ENCODE measurements at places on chromosomes 12 and 14.

GRCh38 chr12:77609016-77609415 lies 221.7 kb upstream of the NAV3 start:
- DNase-seq: no peak

DNA sequence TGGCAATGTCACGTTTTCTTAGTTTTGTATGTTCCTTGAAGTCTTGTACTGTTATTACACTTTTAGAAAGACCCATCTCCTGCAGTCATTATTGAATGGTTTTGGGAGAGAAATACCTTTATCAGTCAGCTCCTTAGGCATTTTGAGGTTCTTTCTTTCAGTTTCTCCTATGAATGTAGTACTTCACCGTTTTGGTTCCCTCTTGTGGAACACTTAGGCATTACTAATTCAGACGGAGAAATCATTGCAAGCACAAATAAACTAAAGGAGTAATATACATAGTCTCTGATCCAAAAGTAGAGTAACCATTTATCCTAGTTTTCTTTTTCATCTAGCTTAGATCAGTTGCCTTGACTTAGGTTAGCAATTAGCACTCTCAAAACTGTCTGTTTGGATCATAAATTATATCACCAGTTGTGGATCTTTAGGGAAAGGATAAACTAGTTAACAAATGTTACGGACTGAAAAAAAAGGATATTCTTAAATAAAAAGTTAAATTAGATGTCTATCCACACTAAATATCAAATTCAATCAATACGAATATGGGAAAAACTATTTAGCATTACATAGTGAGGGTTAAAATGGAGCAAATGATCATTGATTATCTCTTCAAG lies 1538.3 kb upstream of the SEL1L start:
- no peak for DNase-seq

DNA sequence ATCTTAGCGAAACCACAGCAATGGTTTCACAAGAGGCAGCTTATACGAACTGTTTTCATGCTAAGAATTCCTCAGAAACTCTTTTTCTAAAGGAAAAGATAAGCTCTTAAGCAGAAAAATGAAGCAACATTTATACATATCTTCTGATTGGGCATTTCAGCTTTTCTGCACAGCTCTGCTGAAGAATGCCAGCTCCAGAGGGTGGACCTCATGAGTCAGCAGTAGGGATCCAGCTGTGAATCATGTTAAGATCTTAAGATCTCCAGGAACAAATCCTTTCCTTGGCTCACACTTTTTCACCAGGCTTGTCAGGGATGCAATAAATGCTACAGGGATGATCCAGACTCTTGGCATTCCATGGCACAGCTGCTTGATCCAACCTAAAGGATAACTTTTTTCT lies 477.1 kb upstream of the CCDC196 start:
- DNase-seq: no peak

DNA sequence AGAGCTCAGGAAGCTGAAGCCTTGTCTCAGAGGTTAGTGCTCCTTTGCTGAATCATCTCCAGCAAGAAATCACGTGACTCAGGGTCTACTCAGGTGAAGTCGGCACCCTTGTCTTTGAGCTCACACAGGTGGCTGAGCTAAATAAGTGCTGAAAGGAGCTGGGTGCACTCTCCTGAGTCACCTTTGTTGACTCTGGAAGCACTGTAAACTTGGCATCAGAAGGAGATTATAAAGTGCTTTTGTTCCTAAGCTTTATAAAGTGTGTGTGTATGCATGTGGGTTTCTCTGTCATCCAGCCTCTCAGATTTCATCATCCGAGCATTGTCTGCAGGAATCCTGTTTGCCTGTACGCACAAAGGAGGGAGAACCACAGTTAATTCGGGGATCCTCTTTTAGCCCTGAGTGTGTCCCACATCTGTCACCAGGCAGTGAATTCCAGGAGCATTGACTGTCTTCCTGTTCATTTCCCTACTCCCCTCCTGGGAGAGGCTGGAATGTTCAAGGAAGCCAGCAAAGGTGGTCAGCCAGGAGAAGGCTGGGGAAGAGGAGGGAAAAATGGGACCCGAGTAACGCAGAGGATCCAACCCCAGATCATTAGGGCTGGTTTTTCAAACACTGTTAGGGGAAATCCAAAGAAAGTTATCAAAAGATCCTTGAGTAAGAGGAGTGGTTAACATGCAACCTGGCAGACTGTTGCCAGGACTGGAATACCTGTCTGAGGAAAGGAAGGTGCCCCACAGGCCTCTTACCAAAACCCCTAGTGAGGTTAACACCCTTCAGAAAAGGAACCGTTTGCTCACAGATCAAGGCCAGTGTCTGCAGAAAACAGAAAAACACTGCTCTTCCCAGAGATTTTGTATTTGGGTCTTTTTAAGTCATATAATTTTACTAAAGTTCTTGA lies 157.5 kb upstream of the HIF1A start:
- DNase-seq: no peak

GRCh38 chr14:64736271-64737169 lies 32.3 kb downstream of the PLEKHG3 start:
- DNase-seq: no peak

DNA sequence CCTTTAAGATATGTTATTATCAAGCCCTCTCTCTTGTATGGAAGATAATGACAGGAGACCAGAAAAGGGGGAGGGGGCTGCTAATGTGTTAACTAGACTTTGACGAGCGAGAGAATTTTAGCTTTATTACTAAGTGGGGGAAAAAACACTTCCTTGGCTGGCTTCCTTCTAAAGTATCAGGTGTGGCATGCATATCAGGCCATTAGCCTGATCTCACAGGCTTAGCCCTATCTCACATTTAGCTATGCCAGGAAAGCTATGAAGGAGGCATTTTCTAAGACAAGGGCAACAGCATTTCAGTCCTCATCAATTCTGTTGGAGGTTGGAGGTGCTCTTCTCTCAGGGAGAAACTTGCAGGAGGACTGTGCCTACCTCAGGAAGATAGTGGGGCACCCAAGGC lies 9.9 kb downstream of the SSPN start:
- no peak for DNase-seq

GRCh38 chr12:53950437-53950773 lies 4.3 kb upstream of the HOXC12 start:
- no peak for DNase-seq

GRCh38 chr14:94591073-94591472 lies 9.8 kb downstream of the SERPINA5 start:
- DNase-seq: no peak

- DNase-seq: no peak
Measured at GRCh38 chr14:57884175-57884574, 18.3 kb upstream of the SLC35F4 start.

GRCh38 chr12:52423661-52424500 lies 10.3 kb downstream of the KRT75 start:
- no peak for DNase-seq

DNA sequence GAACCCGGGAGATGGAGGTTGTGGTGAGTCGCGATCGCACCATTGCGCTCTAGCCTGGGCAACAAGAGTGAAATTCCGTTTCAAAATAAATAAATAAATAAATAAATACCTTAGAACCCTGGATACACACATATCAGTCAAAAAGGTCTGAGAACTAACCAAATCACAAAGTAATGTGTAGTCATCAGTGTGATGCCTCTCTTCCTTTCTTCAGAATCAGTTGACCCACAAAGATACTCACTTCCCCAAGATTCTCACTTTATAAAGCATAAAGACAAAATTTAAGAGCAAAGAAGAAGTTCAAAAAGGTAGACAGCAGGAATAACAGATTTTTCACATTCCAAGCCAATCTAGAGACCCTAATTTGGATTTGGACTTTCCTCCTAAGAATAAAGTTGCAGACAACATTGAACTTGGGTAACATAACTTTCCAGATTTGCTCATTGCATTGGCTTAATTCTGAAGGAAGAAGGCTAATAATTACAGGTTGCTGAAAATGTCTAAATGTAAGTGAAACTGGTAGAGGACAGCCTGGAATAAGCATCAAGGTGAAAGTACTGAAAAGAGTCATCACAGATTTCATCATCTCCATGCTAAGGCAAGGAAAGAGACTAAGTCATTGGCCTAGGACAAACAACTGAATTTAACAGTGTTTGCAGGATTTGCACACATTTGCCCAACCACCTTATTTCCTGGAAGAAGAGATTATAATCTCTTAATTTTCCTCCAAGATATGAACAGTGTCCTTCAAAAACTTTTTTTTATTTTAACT lies 17.4 kb downstream of the TMED10 start:
- no peak for DNase-seq

DNA sequence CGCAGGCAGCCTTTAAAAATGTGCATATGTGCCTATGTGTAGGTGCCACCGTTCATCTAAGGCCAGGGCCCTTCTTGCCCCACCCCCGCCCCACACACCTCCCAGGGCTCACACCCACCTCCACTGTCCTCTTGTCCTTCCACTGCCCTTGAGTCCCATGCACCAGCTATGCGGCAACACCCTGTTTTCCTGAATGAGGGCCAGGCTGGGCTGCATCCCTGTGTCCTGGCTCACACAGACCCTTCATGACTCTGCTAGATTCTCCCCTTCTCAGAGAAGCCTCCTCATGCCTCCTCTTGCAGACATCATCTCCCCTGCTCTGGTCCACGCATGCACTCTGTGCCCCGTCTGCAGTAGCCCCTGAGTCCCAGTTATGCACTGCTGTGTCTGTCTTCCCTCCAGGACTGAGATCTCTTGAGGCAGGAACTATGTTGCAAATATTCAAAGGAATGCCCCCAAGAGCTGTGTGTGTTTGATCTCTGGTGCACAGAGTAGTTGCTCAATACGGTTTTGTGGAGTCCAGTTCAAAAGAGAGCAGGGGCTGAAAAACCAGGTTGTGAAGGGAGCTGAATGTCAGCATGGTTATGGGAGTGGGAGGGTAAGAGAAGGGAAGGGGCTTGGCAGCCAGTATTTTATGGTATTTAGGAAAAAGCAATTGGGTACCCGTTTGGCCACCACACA lies 47.3 kb upstream of the ESRRB start:
- no peak for DNase-seq

GRCh38 chr12:2768224-2768961 lies 26.4 kb upstream of the FKBP4 start:
- no peak for DNase-seq

DNA sequence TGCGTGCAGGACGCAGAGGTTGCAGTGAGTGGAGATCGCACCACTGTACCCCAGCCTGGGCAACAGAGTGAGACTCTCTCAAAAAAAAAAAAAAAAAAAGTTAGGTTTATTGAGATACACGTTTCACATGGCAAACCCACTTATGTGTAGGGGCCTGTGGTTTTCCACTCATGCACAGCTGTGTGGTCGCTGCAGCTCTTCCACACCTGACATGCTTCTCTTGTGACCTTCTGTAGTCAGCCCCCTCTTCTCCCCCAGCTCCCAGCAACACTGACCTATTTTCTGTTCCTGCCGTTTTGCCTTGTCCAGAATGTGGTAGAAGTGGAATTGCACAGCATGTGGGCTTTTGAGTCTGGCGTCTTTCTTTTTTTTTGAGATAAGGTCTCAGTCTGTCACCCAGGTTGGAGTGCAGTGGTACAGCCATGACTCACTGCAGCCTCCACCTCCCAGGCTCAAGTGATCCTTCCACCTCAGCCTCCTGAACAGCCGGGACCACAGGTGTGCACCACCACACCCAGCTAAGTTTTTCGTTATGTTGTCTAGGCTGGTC lies 8.4 kb downstream of the MTA1 start:
- no peak for DNase-seq

DNA sequence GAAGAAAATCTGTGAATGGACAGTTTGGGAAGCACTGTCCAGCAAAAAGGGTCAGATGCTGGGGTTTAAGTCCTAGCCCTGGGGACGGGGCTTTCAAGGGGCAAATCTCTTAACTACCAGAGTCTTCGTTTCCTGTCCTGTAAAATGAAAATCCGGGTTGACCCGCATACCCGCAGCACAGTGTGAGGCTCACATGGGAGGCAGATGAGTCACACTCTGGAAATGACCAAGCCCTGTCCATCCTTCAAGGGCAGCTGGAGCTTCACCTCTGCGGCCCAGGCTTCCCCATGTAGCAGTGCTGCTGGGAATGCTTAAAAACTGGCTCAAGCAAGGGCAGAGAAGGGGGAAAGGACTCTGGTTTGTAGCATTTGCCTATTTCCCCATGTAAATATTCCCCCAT lies 19.0 kb downstream of the FAM181A start:
- DNase-seq: no peak

GRCh38 chr12:116545936-116546335 lies 13.2 kb upstream of the MAP1LC3B2 start:
- no peak for DNase-seq

GRCh38 chr12:113135178-113136127 lies at the start of gene RASAL1:
Gene RASAL1, minus strand, starts transcription at chr12:113135761. Its CDS starts 299 bp downstream, at chr12:113135462.
- DNase-seq: peak; percentile 71

GRCh38 chr14:103892247-103892646 lies 36.0 kb upstream of the TDRD9 start:
- DNase-seq: no peak

GRCh38 chr14:101355284-101355683 lies 206.0 kb upstream of the DIO3 start:
- no peak for DNase-seq

- DNase-seq: no peak
Measured at GRCh38 chr12:101485021-101485420, 9.9 kb downstream of the SPIC start.

- no peak for DNase-seq
Measured at GRCh38 chr14:101926620-101927019, 37.8 kb upstream of the DYNC1H1 start.

GRCh38 chr14:68644101-68644500 lies 148.8 kb downstream of the ZFP36L1 start:
- DNase-seq: no peak

DNA sequence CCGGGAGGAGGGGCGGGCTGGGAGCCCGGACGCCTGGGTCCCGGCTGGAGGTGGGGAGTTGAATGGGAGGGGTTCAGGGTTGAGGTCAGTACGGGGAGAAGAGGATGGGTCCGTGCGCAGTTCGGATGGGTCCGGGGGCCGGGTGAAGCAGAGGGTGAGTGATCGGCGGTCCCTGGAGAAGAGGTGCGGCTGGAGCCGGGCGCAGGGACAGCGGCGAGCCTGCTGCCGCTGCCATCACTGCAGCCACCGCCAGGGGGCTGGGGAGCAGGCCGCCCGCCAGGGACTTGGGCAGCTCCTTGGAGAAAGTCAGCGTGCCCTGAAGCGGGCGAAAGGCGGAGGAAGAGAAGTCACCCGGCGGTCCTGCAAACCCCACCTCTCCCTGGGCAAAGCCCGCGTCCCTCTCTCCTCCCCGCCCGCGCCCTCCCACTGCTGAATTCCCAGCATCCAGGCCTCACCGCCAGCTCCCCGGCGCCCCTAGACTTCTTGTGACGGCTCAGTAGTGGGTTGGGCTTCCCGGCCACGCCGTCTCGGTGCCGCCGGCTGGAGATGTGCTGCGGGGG lies 6.0 kb upstream of the GPR84 start:
- peak; percentile 79 for DNase-seq

- peak; percentile 57 for DNase-seq
Measured at GRCh38 chr12:83097643-83098342, 411.1 kb downstream of the TMTC2 start.

DNA sequence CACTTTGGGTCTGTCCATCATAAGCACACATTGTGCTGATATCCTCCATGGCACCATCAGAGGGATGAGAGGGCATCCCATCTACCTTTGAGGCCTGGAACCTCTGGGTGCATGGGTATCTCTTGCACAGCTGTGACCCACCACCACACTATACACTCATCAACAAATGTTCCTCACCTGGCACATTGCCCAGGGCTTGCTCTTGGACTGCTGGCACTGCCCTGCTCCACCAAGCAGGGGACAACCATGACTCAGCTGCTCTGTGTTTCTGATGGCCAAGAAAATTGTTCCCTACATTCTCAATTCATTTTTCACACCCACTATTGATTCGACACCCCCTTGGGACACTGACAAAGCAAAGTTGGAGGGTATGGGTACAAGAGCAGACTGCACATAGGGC lies 155.5 kb downstream of the PTPRO start:
- DNase-seq: no peak
